Right kidney (tissue), 9 donors: ENCODE measurements at places on chromosomes 2 and 18.

- DNase-seq: no peak
These were observed 83.8 kb downstream of the LONRF2 start for GRCh38 chr2:100238471-100238870.

DNA sequence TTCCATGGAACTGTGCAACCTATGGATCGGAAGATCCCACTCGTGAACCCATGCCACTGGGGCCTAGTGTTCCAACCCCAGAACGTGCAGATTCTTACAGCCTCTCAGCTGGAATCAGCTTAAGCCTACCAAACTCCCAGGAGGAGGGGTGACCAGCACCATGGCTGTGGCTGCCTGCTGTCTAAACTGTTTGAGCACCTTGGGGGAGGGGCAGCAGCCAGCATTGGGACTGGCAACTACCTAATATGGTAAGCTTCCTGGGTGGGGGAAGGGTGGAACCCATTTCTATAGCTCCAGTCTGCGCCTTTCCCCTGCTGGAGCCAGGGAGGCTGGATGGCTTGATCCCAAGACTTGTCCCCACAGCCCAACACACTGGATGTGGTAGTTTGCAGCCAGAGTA, 10.7 kb upstream of the POLE4 start:
- no peak for DNase-seq

- DNase-seq: no peak
These were observed 16.7 kb upstream of the PLEKHM3 start for GRCh38 chr2:208042041-208042440.

- DNase-seq: no peak
These were observed 7.5 kb downstream of the ABCG8 start for GRCh38 chr2:43846140-43846793.

DNA sequence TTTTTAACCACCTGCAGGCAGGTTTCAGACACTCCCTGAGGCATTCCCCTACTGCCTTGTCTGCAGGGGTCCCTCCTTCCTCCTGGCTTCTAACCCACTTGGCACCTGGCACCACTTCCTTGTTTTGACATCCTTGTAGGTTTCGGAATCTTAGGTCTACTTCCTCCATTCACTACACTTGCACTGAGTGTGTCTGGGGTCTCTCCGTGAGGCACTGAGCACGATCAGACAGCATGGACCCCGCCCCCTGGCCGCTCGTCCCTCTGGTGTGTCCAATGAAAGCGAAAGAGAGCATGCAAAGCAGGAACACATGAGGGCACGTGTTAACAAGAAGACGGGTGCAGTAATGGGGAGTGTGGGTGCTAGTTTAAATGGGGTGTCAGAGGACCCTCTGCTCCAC, 63.8 kb downstream of the HAUS1 start:
- no peak for DNase-seq

- DNase-seq: no peak
These were observed 909.5 kb upstream of the SOX11 start for GRCh38 chr2:4782647-4783046.

GRCh38 chr18:55566456-55566935, 21.5 kb downstream of the TCF4 start:
- no peak for DNase-seq

DNA sequence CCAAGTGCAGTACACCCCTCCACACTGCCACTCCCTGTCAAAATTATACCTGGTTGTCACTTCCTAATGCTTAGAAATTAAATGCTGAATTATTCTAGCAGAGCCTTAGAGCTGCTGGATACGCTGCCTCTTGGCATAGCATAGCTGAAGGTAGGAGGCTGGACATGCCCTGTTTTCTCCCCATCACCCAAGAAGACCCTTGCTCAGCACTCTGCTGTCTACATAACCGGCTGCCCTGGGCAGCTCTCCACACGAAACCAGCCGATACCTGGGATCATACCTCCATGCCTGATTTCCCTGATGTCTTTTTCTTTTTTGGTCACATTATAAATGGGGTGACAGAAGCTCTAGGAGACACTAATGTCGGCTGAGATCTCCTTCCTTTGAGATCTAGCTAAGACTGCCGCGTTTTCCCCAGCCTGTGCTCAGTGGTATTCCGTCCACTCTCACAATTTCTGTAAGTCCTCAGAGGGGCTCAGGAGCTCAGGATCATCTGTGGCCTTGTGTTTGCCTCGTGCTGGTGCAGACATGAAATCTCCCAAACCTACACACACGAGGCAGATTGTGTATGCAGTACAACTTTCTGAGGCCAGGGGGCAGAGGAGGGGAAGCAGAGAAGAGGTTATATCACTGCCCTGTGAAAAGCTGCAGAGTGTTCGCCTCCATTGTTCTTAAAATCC, 13.5 kb upstream of the ZAP70 start:
- DNase-seq: peak; percentile 58

GRCh38 chr2:147182260-147182659, 662.6 kb upstream of the ACVR2A start:
- no peak for DNase-seq

- no peak for DNase-seq
These were observed 15.9 kb upstream of the ZBTB14 start for GRCh38 chr18:5311301-5311989.

DNA sequence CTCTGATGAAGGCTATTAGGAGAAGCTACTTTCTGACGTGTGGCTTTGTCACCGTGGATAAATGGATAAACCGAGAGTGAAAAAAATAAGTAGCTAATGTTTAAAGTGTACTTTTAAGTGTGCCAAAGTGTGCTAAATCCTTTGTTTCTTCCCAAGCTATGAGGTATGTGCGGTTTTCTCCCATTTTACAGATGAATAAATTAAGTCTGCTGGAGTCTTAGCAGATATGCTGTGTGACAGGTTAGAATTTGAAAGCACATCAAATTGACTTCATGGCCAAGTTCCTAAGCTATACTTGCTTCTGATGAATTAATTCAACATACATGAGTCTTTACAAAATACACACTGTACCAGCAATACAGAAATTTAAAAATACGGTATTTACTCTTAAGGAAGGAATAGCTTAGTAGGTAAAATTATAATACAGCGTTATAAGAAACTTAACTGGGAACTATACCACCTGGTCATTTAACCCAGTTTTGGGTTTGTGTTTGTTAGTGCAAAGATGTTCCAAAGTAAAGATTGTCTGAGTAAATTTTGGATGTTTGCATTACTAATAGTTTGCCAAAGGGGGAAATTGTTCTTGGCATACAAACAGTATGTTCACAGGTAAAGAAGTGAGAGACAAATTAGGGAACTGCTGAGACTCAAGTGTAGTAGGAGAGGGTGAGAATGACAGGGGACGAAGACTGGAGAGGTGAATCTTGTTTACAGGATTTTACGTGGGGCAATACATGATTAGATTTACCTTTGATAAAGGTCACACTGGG, 1.4 kb downstream of the AGPS start:
- no peak for DNase-seq

- no peak for DNase-seq
These were observed 487.0 kb upstream of the FANCL start for GRCh38 chr2:58727981-58728656.

GRCh38 chr2:241905716-241906377, 36.3 kb downstream of the RTP5 start:
- no peak for DNase-seq

DNA sequence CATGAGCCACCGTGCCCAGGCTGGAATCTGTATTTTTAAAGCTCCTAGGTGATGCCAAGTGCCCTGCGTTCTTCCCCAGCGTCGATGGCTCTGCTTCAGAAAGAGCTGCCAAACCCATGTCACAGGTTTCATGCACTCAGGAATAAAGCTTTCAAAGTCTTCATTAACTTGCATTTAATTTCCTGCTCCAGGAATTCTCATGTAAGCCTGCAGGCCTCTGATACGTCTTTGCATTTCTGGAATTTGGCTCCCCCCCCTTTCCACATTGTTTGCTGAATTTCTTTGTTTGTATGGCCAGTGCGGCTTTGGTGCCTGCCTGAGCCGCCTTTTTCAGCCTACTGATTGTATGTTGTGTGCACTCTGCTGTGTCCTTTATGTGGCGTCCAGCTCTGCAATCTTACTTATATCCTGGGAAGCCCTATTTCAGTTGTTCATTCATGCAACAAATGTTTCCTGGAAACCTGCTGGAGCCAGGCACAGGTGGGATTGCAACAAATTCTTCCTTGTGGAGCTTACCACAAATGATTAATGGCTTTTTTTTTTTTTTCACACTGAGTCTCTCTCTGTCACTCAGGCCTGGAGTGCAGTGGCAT, 17.9 kb upstream of the OTOF start:
- DNase-seq: peak; percentile 43
